IMR-90 (cell line): ENCODE measurements at places on chromosomes 4 and X. TPM values are rescaled to one million over a fixed set of nuclear protein-coding genes. Genes with fewer than 3 reads are reported as not detected.

- DNase-seq: peak; percentile 64
- H3K36me3 ChIP-seq: no peaks in the 10 kb centered on the region
- no peaks in the 10 kb centered on the region for H3K4me1 ChIP-seq
- H3K4me3 ChIP-seq: no peak overlapping the region
These were observed 6.2 kb upstream of the DCAF8L2 start for GRCh38 chrX:27583976-27584375.

- peaks cover 6% of the 10 kb centered on the region for H3K27me3 ChIP-seq
- no peak overlapping the region for H3K4me3 ChIP-seq
- H3K4me1 ChIP-seq: no peaks in the 10 kb centered on the region
- H3K36me3 ChIP-seq: no peaks in the 10 kb centered on the region
- DNase-seq: no peak
These were observed 26.3 kb upstream of the ARMCX2 start for GRCh38 chrX:101685923-101686322.

DNA sequence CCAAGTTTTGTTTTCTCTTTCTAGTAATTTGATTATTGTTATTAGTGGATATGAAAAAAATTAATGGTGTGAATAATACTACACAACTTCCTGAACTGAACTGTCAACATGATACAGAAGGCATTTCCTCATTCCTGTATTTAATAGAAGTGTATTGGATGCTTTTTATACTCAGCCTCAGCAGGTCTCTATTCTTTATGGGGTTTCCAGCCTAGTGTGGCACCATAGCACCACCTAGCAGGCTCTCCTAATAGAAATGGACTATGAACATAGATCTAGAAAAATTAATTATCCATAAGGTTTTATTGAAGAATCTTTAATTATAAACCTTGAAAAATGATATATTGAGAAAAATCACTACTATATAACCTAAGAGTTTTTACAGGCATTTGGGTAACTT is 52.4 kb downstream of the GLRB start:
- no peaks in the 10 kb centered on the region for H3K27me3 ChIP-seq
- DNase-seq: peak; percentile 52
- no peaks in the 10 kb centered on the region for H3K36me3 ChIP-seq

DNA sequence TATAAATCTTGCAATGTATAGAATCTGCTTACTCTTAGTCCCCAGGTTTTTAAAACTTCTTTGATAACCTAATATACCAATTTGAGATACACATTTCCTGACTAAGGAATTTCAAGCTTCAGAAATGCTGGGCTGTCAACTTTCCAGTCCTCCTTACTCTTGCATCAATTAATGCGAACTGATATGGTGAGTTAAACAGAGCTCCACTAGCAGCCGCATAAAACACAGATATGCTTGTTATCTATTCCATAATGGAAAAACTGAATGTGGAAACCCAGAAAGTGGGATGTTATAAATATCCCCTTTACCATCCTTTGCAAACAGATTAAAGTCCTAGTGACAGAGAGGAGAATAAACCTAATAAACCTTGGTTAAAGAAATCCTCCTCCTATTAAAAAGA is 1913.7 kb downstream of the STIM2 start:
- no peak for DNase-seq
- H3K4me1 ChIP-seq: 0 out of 2 replicates have a peak, but pooled peaks cover 2% of the 10 kb centered on the region
- H3K36me3 ChIP-seq: no peaks in the 10 kb centered on the region
- H3K27me3 ChIP-seq: no peaks in the 10 kb centered on the region
- H3K4me3 ChIP-seq: no peak overlapping the region

GRCh38 chrX:17854069-17854468 is 7.0 kb downstream of the RAI2 start:
- DNase-seq: no peak
- no peaks in the 10 kb centered on the region for H3K36me3 ChIP-seq
- no peak overlapping the region for H3K4me3 ChIP-seq
- H3K4me1 ChIP-seq: no peaks in the 10 kb centered on the region
- H3K27ac ChIP-seq: no peak overlapping the region

DNA sequence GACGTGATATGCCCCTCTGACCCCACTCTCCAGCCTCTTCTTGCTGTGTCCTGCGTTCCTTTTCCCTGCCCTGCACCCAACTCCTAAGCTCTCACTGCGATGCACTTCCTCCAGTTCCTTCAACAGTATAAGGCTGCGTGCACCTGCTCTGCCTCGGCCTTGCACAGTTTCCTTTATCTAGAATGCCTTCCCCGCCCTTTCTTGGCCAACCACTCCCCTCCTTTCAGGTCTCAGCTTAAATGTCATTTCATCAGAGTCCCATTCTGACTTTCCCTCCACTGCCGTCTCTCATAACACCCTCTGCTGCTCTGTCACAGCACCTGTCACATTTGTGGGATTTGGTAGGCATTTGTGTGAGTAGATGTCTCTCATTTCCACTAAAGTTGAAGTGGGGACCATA is 58.4 kb upstream of the NEIL3 start:
- no peaks in the 10 kb centered on the region for H3K27me3 ChIP-seq
- no peak for DNase-seq
- no peaks in the 10 kb centered on the region for H3K4me1 ChIP-seq

GRCh38 chrX:24718771-24719170 is 25.1 kb downstream of the POLA1 start:
- H3K27ac ChIP-seq: no peak overlapping the region
- no peaks in the 10 kb centered on the region for H3K4me1 ChIP-seq
- no peak for DNase-seq
- H3K4me3 ChIP-seq: no peak overlapping the region
- H3K36me3 ChIP-seq: no peaks in the 10 kb centered on the region
- H3K27me3 ChIP-seq: no peaks in the 10 kb centered on the region

GRCh38 chr4:156594624-156595023 is 377.0 kb downstream of the PDGFC start:
- H3K36me3 ChIP-seq: no peaks in the 10 kb centered on the region
- no peak for DNase-seq
- peaks cover 3% of the 10 kb centered on the region; the same call in 1 of the 2 replicates for H3K4me1 ChIP-seq
- no peaks in the 10 kb centered on the region for H3K27me3 ChIP-seq
- H3K27ac ChIP-seq: no peak overlapping the region
- H3K4me3 ChIP-seq: no peak overlapping the region

- no peaks in the 10 kb centered on the region for H3K4me1 ChIP-seq
- H3K4me3 ChIP-seq: no peak overlapping the region
- no peaks in the 10 kb centered on the region for H3K36me3 ChIP-seq
These were observed 170.6 kb upstream of the GK2 start for GRCh38 chr4:79578606-79579005.

GRCh38 chr4:21476757-21477156 is 471.8 kb downstream of the KCNIP4 start:
- H3K4me3 ChIP-seq: no peak overlapping the region
- no peaks in the 10 kb centered on the region for H3K27me3 ChIP-seq
- no peak overlapping the region for H3K27ac ChIP-seq

- H3K4me3 ChIP-seq: no peak overlapping the region
- H3K27ac ChIP-seq: no peak overlapping the region
- DNase-seq: peak; percentile 25
- H3K36me3 ChIP-seq: no peaks in the 10 kb centered on the region
- H3K27me3 ChIP-seq: no peaks in the 10 kb centered on the region
These were observed 47.5 kb upstream of the GALNT7 start for GRCh38 chr4:173121076-173121561.

- H3K4me1 ChIP-seq: no peaks in the 10 kb centered on the region
- no peak overlapping the region for H3K27ac ChIP-seq
- no peak for DNase-seq
- H3K4me3 ChIP-seq: no peak overlapping the region
These were observed 210.6 kb upstream of the KLF3 start for GRCh38 chr4:38453253-38453881.

GRCh38 chrX:68914479-68914946 is 85.7 kb downstream of the EFNB1 start:
- no peaks in the 10 kb centered on the region for H3K36me3 ChIP-seq
- H3K27ac ChIP-seq: no peak overlapping the region
- H3K4me3 ChIP-seq: no peak overlapping the region
- H3K27me3 ChIP-seq: peaks cover 30% of the 10 kb centered on the region
- H3K4me1 ChIP-seq: peaks cover 2% of the 10 kb centered on the region; the same call in 1 of the 2 replicates

- no peaks in the 10 kb centered on the region for H3K27me3 ChIP-seq
- H3K27ac ChIP-seq: no peak overlapping the region
- no peak overlapping the region for H3K4me3 ChIP-seq
- H3K4me1 ChIP-seq: peaks cover 3% of the 10 kb centered on the region; the same call in 1 of the 2 replicates
These were observed 2.7 kb upstream of the MAML3 start for GRCh38 chr4:140156529-140157171.

DNA sequence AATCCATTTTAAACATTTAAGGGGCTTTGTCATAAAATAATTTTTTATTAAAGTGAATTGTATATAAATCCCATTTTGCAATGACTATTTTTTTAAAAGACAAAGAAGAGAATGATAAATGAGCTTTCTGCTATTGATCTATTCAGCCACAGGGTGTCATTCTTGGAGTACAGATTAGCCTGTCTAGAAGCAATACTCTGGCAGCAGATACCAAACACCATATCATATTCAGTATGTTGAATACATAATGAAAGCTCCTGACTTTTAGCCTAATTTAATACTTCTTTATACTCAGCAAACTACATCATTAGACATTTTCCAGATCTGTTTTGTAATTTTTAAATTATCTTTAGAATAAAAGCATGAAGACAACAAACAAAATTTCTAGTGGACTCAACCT is 496.3 kb downstream of the PDGFC start:
- H3K4me1 ChIP-seq: peaks cover 5% of the 10 kb centered on the region
- H3K27ac ChIP-seq: no peak overlapping the region
- DNase-seq: peak; percentile 76
- H3K4me3 ChIP-seq: no peak overlapping the region
- H3K36me3 ChIP-seq: no peaks in the 10 kb centered on the region

GRCh38 chrX:40087425-40088298 is 10.1 kb downstream of the BCOR start:
- peaks cover 25% of the 10 kb centered on the region for H3K4me1 ChIP-seq
- DNase-seq: peak; percentile 79
- H3K27me3 ChIP-seq: no peaks in the 10 kb centered on the region; the same call in 1 of the 2 replicates

- peaks cover 4% of the 10 kb centered on the region for H3K4me1 ChIP-seq
- H3K27me3 ChIP-seq: no peaks in the 10 kb centered on the region
- no peak overlapping the region for H3K4me3 ChIP-seq
- no peak for DNase-seq
- no peak overlapping the region for H3K27ac ChIP-seq
- no peaks in the 10 kb centered on the region for H3K36me3 ChIP-seq
These were observed 151.7 kb upstream of the TBL1X start for GRCh38 chrX:9312922-9313867.

- no peak overlapping the region for H3K27ac ChIP-seq
- no peaks in the 10 kb centered on the region for H3K4me1 ChIP-seq
- no peak overlapping the region for H3K4me3 ChIP-seq
- no peaks in the 10 kb centered on the region for H3K27me3 ChIP-seq
These were observed 586.0 kb downstream of the ACTRT1 start for GRCh38 chrX:127466211-127466610.

- peaks cover 21% of the 10 kb centered on the region for H3K36me3 ChIP-seq
- no peak for DNase-seq
- no peak overlapping the region for H3K27ac ChIP-seq
These were observed 17.1 kb downstream of the OGT start for GRCh38 chrX:71549986-71550385.

DNA sequence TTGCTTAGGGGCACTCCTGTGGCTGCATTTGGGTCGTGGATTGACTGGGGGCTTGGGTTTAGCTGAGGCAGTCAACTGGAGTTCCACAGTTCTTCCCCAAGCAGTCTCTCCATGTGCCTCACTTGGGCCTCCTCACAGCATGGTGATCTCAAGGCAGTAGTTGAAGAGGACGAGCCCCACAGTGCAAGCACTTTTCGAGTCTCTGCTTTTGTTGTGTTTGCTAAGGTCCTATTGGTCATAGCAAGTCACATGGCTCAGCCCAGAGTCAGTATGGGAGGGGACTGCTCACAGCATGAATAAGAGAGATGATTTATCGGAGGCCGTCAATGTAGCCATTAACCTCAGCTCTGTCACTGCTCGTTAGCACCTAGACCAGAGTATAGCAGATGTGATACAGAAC is 29.7 kb downstream of the BMX start:
- no peak overlapping the region for H3K4me3 ChIP-seq
- no peak overlapping the region for H3K27ac ChIP-seq
- DNase-seq: no peak

DNA sequence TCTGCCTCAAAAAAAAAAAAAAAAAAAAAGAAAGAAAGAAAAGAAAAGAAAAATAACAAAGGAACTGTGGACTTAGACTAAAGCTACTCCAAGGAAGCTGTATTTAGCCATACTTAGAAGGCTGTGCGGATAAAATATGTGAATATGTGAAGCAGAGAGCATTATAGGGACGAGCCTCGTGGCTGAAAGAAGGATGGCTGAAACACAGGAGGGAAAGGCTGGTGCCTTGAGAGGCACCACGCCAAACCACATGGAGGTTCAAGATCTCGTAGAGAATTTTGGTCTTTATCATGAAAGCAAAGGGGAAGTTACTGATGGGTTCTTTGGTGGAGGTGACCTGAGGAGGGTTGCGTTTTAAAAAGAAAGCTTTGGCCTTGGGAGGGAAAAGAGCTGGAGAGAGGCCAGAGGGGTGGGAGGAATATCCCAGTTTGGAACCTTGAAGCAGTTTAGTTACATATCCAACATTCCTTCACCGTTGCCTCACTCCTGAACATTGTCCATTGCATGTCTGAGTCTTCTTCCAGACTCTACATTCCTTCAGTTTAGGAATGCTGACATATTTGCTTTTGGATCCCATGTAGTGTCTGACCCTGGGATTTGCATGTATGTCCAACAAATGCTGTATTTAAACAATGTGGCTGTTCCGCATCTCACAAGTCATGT is 82.5 kb downstream of the CPE start:
- H3K4me3 ChIP-seq: no peak overlapping the region
- H3K27me3 ChIP-seq: no peaks in the 10 kb centered on the region
- peak; percentile 75 for DNase-seq
- H3K36me3 ChIP-seq: no peaks in the 10 kb centered on the region
- H3K4me1 ChIP-seq: no peaks in the 10 kb centered on the region; the same call in 1 of the 2 replicates

GRCh38 chrX:39891781-39892180 is 206.0 kb downstream of the BCOR start:
- no peaks in the 10 kb centered on the region for H3K36me3 ChIP-seq
- no peak for DNase-seq
- peaks cover 3% of the 10 kb centered on the region; the same call in 1 of the 2 replicates for H3K4me1 ChIP-seq

DNA sequence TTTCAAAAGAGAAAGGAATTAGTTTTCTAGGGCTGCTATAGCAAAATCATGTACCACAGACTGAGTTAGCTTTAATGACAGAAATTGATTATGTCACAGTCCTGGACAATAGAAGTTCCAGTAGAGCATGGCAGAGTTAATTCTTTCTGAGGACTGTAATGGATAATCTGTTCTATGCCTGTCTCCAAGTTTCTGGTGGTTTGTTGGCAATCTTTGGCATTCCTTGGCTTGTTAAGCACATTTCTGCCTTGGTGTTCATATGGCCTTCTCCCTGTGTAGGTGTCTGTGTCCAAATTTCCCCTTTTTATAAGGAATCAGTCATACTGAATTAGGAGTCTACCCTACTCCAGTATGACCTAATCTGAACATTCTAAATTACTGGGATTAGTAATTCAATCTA is 336.1 kb upstream of the PABPC4L start:
- no peak overlapping the region for H3K4me3 ChIP-seq
- no peaks in the 10 kb centered on the region for H3K36me3 ChIP-seq
- H3K4me1 ChIP-seq: no peaks in the 10 kb centered on the region
- no peaks in the 10 kb centered on the region for H3K27me3 ChIP-seq
- H3K27ac ChIP-seq: no peak overlapping the region

SLC10A6 gene
- not detected in 2 replicates for total RNA-seq

GIMD1 gene
- total RNA-seq: not detected in 2 replicates

GPR50 gene
- not detected in 2 replicates for total RNA-seq

CAPN6 gene
- total RNA-seq: not detected in 2 replicates

MTCP1 gene
- total RNA-seq: 0.54 and 0.56 TPM in 2 replicates

ZNF711 gene
- 2.3 and 3.9 TPM in 2 replicates for total RNA-seq

CFP gene
- under 0.01 TPM in 2 replicates for total RNA-seq

ACTRT1 gene
- total RNA-seq: not detected in 2 replicates

TCP11X2 gene
- not detected in 2 replicates for total RNA-seq

NKX3-2 gene
- total RNA-seq: under 0.01 TPM in 1 of 2 replicates, not detected in the other
